ENCODE measurements at places on chromosomes 12 and 14.
A peak's percentile ranks its signal among the peaks of the same experiment; 100 is the strongest.

- no peak for DNase-seq
Observed at GRCh38 chr14:51539571-51540037, 112.1 kb upstream of the FRMD6 start.

GRCh38 chr12:54206791-54207190, 18.0 kb upstream of the SMUG1 start:
- no peak for DNase-seq

GRCh38 chr12:99390707-99391106, 256.8 kb upstream of the GARIN6 start:
- DNase-seq: no peak

GRCh38 chr12:122928404-122929147, 32.7 kb upstream of the VPS37B start:
- DNase-seq: no peak

GRCh38 chr12:40312982-40313576, 88.3 kb downstream of the LRRK2 start:
- no peak for DNase-seq

GRCh38 chr12:563250-563781, 99.9 kb downstream of the NINJ2 start:
- DNase-seq: no peak

DNA sequence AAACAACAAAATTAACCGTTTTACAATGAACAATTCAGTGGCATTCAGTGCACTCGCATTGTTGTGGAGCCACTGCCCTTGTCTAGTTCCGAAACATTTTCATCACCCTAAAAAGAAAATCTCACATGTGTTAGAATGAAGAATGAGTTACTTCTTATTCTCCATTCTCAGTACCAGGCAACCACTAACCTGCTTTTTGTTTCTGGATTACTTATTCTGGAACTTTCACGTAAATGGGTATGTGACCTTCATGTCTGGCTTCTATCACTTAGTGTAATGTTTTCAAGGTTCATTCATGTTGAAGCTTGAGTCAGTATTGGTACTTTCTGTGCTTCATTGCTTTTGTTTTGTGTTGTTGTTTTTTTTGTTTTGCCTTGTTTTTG, 15.6 kb downstream of the RCOR1 start:
- DNase-seq: no peak

- DNase-seq: no peak
Observed at GRCh38 chr12:126384026-126384564, 1318.9 kb downstream of the AACS start.

GRCh38 chr14:100786131-100786530, 39.8 kb upstream of the MEG3 start:
- DNase-seq: peak; percentile 30

GRCh38 chr14:26339381-26339780, 258.5 kb downstream of the NOVA1 start:
- DNase-seq: no peak

DNA sequence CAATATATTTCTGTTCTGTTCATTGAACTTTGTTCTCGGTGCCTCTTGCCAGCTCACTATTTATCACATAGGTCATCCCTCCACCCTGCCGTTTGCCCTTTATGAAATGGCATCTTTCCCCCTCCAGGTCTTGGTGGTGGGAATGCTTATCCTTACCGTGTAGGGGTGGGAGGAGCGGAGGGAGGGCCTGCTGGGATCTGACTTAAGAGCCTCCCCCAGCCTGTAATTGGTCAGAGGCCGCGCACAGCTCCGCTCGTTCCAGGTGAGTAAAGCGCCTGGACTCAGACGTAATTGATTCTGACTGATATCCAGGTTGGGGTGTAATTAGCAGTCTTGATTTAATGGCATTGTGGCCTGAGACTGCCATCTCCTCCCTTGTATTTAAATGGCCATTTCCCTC, 185.3 kb downstream of the TSPAN9 start:
- no peak for DNase-seq
